Breast epithelium (tissue), 4 donors: ENCODE measurements at places on chromosomes 12 and 14. TPM values are rescaled to one million over a fixed set of nuclear protein-coding genes. Genes with fewer than 3 reads are reported as not detected.

CMAS gene
- total RNA-seq, result 26.5 TPM

MIPOL1 gene
- 12.2 TPM for total RNA-seq

CHGA gene
- total RNA-seq, result 1.3 TPM

ENDOU gene
- total RNA-seq, result 0.98 TPM

CARMIL3 gene
- 0.16 TPM for total RNA-seq

GRIN2B gene
- total RNA-seq, result 3.3 TPM

PRR4 gene
- 18.0 TPM for total RNA-seq

NR1H4 gene
- 0.15 TPM for total RNA-seq

MYF5 gene
- total RNA-seq, result not detected

DEPDC4 gene
- 2.0 TPM for total RNA-seq

DPY19L2 gene
- 8.2 TPM for total RNA-seq

CLEC6A gene
- not detected for total RNA-seq

RASSF3 gene
- 23.4 TPM for total RNA-seq

ACOT4 gene
- 2.8 TPM for total RNA-seq

IL23A gene
- total RNA-seq, result 0.88 TPM

- no peak for DNase-seq
These were observed 31.3 kb downstream of the FBXO34 start for GRCh38 chr14:55302367-55303124.

DNA sequence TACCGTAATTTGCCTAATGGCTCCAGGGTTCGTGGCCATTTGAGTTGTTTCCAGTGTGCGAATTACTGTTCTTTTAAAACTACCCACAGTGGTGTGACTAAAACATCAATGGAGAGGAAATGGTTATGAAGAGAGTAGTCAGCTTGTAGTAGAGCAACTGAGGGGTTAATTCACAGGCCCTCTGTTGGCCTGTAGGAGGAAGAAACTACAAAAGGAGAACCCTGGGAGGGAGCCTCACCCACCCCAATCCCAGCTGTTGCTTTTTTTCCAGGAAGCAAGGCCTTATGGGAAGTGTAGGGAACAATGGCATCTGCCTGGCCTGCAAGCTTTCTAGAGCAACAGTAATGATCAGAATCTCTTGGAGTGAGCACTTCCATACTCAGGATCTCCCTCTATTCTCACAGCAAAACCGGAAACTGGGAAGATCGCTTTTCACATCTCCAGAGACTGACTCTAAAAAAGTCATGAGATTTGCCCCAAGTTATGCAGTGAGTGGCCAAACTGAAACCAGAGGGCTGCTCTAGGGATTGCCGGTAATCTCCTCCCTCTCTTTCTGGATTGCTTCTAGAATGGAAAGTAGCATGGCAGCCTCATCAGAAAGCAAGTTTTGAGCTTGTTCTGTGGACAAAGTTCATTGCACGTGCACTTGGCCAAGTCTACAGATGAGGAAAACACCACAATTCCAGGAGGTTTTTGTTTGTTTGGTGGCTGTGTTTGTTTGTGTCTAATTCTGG, 125.3 kb upstream of the PWP1 start:
- DNase-seq, result no peak

GRCh38 chr14:32022938-32023466, 54.1 kb upstream of the ARHGAP5 start:
- DNase-seq, result no peak

DNA sequence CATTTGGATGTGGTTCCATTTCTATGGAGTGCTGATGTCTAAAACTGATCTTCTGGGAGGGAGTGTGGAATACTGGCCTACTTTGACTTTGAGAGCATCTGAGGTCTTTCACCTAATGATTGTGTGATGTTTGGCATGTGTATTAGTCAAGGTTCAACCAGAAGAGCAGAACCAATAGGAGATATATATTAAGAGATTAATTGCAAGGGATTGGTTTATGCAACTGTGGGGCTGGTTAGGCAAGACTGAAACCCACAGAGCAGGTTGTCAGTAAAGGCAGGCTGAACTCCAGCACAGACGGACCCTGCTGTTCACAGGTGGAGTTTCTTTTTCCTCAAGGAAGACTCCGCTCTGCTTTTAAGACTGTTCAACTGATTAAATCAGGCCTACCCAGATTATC, 11.6 kb downstream of the BMAL2 start:
- DNase-seq, result no peak

DNA sequence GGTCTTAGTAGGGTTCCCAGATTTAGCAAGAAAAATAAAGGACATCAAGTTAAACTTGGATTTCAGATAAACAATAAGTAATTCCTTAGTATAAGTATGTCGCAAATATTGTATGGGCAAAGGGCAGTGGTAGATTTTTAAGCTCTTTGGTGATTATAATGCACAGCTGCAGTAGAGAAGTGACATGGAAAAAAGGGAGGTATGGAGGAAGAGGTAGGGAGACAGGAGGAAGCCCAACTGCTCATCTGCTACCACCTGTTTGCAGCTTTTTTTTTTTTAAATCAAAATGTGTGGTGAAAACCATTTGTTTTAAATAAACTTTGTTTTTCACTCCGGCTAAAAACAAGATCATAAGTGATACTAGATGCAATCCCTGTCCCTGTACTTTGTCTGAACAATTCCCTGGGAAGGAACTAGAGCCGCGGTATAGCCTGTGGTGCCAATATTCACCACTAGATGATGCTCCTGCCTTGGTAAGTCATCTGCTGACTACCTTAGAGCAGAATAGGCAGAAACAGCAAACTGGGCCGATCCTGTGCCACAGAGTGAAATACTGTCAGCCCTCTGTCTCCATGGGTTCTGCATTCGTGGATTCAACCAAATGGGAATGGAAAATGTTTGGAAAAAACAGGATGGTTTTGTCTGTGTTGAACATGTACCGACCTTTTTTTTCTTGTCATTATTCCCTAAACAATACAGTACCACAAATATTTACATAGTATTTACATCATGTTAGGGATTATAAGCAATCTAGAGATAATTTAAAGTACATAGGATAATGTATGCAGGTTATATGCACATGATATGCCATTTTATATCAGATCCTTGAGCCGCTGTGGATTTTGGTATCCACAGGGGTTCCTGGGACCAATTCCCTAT, 62.4 kb upstream of the PLBD1 start:
- DNase-seq, result peak; percentile 63

GRCh38 chr12:67650388-67651131, 2.0 kb downstream of the DYRK2 start:
- no peak for DNase-seq

GRCh38 chr14:95889236-95889979, 12.8 kb downstream of the TUNAR start:
- no peak for DNase-seq

DNA sequence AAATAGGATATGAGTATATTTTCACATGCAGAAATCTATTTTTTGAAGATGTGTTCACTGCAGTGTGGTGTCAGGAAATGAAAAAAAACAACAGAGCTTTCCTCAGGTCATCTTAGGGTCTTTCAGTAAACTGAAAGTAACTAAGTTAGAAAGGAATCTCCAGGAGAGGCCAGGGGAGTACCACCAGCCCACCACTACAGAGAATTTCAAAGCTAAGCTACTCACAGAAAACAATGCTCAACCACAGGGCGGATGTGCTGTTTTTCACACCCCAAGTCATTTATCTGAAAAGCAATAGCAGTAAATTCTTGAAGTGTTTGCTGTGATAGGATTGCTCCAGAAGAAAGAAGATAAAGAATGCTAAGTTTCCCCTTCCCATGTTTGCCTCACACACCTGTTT, 79.0 kb downstream of the IFNG start:
- DNase-seq, result no peak

DNA sequence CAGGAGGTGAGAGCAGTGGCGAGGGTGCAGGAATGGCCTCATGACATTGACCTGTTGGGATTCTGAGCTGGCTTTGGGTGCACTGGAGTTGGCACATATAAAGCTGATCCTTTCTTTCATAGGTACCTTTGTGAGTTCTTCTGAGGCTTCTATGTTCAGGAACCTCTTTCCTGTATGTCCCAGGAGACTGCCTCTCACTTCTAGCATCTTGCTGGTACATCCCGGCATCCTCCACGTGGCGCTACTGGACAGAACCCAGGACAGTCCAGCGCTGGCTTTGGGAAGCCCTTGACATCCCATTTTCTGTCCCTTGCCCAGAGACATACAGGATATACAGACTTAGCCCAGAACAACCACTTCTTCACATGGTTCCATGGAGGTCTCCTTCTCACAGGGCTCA, 44.4 kb upstream of the BATF start:
- DNase-seq, result no peak

DNA sequence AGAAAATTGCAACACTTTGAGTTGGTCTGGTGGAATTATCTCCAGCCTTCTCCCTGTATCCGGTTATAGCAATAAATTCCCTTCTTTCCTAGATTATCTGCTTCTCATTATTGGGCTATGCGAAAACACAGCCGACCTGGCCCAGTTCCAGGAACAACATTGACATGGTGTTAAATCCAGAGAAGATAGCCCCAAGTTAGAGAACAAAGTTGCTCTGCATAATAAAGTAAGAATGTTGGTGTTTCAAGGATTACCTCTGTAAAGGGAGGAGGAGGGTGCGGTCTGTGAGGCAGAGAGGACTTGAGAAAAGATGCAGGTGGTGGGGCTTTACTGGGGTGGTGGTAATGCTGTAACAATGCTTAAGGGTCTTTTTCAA, 12.1 kb downstream of the TCL1A start:
- DNase-seq, result no peak

DNA sequence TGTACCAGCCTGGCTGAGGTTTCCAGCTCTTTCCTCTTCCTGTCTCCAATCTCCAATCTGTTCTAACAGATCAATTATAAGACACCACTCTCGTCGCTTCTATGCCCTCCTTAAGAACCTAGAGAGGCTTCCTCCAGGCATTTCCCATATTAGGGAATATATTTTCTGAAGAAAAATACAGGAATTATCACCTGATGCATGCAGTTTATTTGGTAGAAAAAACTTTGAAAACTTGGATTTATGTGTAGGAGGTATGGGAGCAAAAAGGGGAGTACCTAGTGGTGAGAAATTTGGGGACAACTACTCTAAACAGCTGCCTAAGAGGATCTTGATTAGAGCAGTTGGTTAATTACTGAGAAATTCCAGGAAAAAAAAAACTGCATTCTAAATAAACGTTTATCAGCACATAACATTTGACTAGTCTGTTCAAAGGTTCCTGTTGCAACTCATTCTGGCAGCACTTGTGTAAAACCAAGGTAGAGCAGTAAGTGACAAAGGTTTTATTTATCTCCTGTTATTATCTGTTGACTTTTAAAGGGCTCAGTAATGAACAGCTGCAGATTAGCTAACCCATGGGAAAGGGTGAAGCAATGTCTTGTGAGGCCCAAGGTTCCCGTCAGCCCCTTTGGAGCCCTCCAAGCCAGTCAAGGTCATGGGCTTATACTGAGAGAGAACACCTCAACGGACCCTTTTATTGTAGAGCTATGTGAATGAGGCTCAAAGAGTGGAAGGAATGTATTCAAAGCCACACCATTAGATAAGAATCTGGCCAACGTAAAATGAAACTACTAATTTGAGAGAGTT, 36.4 kb upstream of the NR1H4 start:
- DNase-seq, result no peak

DNA sequence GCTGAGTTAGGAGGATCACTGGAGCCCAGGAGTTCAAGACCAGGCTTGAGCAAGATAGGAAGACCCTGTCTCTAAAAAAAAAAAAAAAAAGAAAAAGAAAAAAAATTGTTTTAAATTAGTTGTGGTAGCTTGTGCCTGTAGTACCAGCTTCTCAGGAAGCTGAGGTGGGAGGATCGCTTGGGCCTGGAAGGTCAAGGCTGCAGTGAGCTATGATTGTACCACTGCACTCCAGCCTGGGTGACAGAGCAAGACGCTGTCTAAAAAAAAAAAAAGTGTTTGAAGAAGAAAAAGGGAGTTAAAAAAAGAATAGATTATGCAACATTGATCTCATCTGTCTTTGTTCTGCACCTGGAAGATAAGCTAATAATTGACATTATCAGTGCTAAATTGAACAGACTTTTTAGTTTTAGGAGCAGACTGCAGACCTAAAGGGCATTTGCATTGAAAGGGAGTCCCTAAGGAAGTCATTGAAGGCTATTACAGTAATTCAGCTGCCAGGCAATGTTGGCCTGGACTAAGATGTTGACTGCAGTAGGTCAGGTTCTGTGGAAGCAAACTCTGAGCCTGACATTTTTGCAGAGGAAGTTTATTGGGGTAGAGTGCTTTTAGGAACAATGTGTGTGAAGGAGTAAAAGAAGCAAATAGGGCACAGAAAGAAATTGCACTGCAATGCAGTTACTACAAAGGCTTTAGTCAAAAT, 215.8 kb downstream of the PCNX1 start:
- no peak for DNase-seq

- DNase-seq, result no peak
These were observed 65.3 kb downstream of the FOXN3 start for GRCh38 chr14:89351516-89352404.

GRCh38 chr14:96096639-96097610, 57.8 kb downstream of the C14orf132 start:
- DNase-seq, result no peak

DNA sequence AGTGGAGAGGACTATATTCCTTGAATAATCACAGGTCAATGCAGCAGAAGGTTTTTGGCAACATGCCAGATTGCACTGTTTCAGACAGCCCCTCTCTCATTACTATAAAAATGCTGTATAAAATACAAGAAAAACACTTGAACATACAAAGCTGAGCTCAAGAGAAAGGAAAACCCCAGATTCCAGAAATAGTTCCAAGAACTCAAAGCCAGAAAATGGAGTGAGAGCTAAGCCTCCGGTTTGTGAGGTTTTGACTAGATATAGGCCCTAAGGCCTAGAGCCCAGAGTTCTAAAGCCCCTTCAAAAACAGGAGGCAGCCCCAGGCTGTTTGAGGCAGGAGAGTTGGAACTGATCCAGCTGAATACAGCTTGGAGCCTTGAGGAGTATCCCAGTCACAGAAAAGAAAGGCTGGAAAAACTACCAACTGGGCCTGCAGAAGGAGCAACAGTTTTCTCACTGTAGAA, 29.4 kb upstream of the ACTN1 start:
- DNase-seq, result no peak

DNA sequence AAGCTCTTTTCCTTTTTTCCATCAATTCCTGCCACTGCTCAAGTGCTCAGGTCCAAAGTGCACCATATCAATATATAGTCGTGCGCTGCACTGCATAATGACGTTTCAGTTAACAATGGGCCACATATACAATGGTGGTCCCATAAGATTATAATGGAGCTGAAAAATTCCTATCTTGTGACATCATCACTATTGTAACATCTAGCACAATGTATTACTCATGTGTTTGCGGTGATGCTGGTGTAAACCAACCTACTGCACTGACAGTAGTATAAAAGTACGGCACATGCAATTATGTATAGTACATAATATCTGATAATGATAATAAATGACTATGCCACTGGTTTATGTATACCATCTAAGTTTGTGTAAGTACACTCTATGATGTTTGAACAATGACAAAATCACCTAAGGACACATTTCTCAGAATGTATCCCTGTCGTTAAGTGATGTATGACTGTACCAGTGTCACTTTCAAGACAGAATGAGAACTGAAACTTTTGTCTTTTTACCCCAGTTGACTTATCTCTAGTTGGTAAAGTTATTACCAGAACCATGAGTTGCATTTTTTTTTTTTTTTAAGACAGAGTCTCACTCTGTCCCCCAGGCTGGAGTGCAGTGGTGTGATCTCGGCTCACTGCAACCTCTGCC, 53.7 kb upstream of the INSM2 start:
- no peak for DNase-seq
